Activated CD4-positive, alpha-beta memory T cell treated with anti-CD3 and anti-CD28 coated beads for 36 hours (primary cell): ENCODE measurements at places on chromosomes 1 and 21. TPM values are rescaled to one million over a fixed set of nuclear protein-coding genes. Genes with fewer than 3 reads are reported as not detected.

The FRRS1 gene
- total RNA-seq = 0.77 TPM

The USH2A gene
- not detected for total RNA-seq

The TDRD10 gene
- not detected for total RNA-seq

The ALX3 gene
- total RNA-seq = not detected

The NT5C1A gene
- not detected for total RNA-seq
